ENCODE measurements at places on chromosomes 5 and 9.

- no peak for DNase-seq
Measured at GRCh38 chr5:176952531-176953193, 53.5 kb upstream of the HK3 start.

- DNase-seq = no peak
Measured at GRCh38 chr9:127545196-127546124, 66.6 kb upstream of the STXBP1 start.

- no peak for DNase-seq
Measured at GRCh38 chr9:137416563-137417151, 6.3 kb downstream of the EXD3 start.

- DNase-seq = no peak
Measured at GRCh38 chr9:121296213-121297127, 28.5 kb downstream of the GSN start.

GRCh38 chr5:141431286-141431685 lies 979 bp downstream of the PCDHGA12 start:
- no peak for DNase-seq

DNA sequence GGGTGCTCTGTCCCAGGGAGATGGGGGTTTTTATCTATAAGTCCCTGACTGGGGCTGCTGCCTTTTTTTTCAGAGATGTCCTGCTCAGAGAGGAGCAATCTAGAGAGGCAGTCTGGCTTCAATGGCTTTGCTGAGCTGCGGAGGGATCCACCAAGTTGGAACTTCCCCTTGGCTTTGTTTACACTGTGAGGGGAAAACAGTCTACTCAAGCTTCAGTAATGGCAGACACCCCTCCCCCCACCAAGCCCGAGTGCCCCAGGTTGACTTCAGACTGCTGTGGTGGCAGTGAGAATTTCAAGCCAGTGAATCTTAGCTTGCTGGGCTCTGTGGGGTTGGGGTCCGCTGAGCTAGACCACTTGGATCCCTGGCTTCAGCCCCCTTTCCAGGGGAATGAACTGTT lies 375.8 kb downstream of the RAB3C start:
- no peak for DNase-seq

- no peak for DNase-seq
Measured at GRCh38 chr5:6182271-6182815, 196.0 kb downstream of the MED10 start.

DNA sequence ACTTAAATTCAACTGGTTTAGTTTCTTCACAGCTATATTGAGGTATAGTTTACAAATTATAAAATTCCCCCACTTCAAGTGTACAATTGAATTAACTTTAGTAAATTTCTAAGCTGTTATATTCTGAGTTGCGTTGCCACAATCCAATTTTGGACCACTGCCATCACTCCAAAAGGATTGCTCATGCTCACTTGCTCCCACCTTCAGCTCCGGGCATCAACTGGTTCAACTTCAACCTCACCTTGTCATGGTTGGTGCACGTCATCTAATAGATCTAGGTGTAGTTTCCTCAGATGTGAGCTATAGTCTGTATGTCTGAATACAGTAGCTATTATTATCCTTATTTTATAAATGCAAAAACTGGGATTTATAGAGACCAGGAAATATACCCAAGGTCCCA lies 942.5 kb upstream of the WWC1 start:
- DNase-seq = no peak

DNA sequence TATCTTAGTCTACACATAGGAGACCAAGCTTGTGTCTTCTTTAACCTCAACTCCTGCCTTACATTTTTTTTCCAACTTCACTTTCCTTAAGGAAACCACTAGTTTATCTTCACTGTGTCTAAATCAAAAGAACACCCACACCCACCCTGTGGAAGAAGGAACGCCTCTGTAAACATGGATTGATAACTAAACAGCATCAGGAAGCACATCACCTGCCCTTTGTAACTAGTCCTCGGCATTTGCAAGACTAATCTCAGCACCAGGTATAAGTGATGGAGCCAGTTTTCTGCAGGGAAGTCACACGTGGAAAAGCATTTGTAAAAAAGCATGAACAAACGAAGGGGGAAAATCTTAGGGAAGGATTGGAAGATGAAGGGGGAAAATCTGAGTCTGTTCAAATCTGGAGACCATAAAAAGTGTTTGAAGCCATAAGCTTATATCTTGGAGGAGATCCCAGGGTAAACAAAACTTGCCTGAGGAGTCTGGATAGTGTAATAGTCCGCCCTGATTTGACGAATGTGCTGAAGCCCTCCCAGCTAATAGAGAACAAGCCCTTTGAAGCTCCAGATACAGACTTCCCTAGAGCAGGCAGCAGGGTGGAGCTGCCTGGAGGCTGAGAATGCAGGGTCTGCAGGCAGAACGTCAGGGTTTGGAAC lies 117.3 kb upstream of the LHFPL2 start:
- DNase-seq = no peak

DNA sequence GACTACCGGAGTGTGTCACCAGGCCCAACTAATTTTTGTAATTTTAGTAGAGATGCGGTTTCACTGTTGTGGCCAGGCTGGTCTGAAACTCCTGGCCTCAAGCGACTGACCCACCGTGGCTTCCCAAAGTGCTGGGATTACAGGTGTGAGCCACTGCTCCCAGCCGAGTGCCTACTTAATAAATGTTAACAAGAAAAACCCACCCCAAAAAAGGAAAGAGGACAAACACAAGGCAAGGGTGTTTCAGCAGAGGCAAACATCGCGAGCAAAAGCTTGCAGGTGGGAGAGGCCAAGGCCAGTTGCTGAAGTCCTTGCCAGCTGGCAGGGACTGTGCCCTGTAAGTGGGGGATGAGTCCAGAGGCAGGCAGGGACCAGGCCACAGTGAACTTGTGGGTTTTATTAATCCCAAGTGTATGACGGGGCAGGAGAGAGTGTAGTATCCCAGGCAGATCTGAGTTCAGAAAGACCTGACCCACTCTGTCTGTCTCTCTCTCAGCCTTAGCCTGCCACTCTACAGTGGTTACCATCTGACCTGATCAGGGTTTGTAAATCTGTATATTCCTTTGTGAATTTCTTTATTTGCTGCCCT lies 6.4 kb upstream of the FPGS start:
- no peak for DNase-seq

DNA sequence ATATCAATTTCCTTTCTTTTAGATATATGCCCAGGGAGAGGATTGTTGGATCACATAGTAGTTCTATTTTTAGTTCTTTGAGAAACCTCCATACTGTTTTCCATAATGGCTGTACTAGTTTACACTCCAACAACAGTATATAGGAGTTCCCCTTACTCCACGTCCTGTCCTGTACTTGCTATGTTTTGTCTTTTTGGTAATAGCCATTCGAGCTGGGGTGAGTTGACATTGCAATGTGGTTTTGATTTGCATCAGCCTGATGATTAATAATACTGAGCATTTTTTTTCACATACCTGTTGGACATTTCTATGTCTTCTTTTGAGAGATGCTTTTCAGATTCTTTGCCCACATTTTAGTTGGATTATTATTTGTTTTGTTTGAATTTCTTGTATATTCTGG lies 445.9 kb downstream of the NTRK2 start:
- no peak for DNase-seq

- DNase-seq = no peak
Measured at GRCh38 chr5:3197304-3198073, 398.1 kb upstream of the IRX1 start.

DNA sequence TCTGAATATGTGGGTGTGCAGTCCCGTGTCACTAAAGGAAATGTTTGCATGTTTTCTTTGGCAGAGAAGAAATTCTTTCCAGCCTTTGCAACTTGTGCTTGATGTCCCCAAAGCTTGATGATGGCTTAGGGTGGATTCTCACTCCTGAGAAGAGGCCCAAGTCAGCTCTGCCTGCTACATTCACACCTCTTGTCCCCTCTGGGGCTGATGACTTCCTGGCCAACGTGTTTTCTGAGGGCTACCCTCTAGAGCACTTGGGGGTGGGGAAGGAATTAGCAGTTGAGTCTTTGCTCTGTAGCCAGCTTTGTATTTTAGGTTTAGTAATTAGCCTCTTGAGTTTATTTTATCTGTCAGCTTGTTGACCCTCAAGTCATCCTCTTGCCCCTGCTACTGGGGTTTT lies 19.7 kb downstream of the CYSTM1 start:
- no peak for DNase-seq

GRCh38 chr5:75277463-75277862 lies 40.8 kb upstream of the ANKRD31 start:
- no peak for DNase-seq

GRCh38 chr9:98248737-98249474 lies 6.5 kb downstream of the TBC1D2 start:
- peak; percentile 73 for DNase-seq

DNA sequence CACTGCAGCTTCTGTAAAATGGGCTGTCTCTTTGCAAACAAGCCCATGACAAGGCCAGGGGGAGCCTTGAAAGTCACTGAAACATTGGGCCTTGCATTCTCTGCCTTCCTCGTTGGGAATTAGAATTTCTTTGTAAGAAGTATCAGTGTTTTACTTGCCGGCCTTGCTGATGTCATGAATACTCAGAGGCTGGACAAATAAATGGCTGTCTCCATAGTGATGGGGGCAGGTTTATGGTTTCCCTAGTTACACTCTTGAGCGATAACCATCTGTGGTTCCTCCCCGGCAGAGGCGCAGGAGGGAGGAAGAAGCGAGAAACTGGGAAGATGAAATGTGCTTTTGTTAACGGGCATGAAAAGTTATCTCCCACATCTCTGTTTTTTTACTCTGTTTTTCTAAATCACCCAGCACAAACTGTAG lies 272.7 kb upstream of the PANK3 start:
- DNase-seq = peak; percentile 47

GRCh38 chr5:94329115-94329514 lies 289.3 kb downstream of the KIAA0825 start:
- DNase-seq = no peak

DNA sequence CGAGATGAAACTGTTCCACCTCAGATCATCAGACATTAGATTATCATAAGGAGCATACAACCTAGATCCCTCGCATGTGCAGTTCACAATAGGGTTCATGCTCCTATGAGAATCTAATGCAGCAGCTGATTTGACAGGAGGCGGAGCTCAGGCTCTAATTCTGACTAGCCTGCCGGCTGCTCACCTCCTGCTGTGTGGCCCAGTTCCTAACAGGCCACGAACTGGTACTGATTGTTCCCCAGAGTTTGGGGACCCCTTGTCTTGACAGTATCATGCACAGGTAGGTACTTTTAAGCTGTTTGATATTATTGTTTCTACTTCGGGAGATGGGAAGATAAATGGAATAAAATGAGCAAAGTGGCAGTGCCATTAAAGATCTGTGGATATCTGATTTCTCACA lies 66.9 kb downstream of the ZCCHC7 start:
- DNase-seq = peak; percentile 39

GRCh38 chr5:178688551-178688950 lies 41.9 kb downstream of the ZNF354A start:
- DNase-seq = no peak

GRCh38 chr5:102539562-102539961 lies 40.8 kb upstream of the SLCO6A1 start:
- DNase-seq = no peak

DNA sequence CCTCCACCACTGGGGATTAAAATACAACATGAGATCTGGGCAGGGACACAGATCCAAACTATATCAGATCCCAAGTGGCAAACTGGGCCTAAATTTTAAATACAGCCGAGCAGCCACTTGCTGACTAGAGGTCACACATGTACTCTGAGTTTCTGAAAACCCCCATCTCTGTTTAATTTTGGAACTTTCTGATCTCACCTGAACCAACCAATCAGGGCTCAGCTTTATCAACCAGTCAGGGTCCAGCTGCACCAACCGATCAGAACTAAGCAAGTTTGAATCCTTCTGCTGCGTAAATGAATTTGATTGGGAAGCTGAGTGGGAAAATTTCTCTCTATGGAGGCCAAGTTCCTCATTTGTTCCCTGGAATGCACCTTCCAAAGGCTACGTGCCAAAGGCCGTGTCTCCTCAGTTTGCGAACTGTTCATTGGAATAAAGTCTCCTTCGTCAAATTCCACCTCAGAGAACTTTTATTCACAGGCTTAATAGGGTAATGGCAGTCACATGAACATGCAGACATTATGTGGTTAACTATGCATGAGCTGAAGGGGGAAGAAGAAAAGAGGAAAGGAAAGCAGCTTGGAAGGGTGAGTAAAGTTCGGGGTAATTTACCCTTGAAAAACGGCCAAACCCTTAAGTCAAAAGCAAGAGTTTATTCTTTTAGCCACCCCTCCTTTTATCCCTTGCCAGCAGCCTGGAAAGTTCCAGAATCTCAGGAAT lies 3.7 kb downstream of the CD180 start:
- no peak for DNase-seq

GRCh38 chr5:67052034-67052433 lies 144.6 kb downstream of the CD180 start:
- DNase-seq = no peak

DNA sequence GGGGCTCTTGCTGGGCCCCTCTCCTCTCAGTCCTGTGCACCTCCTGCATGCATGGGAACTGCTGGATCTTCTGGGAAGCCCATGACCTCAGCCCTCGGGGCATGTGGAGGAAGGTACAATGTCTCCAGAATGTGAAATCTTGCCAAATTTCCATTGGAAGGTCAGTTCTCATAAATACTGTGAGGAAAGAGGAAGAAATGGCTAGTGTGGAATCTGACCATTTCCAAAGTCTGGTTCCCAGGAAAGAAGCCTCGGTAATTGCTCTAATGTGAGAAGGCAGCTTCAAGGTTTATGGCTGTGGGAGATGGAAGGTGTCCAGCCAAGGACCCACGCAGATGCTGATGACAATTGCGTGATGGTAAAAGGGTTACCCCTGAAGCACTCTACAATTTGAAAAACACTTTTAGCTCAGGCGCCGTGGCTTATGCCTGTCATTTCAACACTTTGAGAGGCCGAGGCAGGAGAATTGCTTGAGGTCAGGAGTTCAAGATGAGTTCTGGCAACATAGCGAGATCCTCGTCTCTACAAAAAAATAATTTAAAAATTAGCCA lies 8.1 kb upstream of the IL17B start:
- no peak for DNase-seq

DNA sequence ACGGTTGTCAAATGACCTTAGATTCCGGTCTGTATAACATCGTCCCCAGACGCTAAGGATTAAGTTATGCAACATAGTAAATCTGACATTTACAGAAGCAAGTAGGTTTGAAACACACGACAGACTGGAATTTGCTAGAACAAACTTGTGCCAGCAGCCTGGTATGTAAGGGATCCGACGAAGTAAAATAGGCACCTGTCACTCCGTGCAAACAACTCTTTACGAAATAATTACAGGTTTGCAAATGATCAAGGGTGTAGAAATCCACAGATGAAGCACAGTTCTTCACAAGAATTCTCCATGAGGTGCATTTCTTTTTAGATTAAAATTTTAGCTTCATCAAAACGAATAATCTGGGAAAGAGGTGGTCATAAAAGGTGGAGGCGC lies 508 bp downstream of the MOCS2 start:
- no peak for DNase-seq

- DNase-seq = no peak
Measured at GRCh38 chr5:94689908-94690307, 71.4 kb downstream of the SLF1 start.

- no peak for DNase-seq
Measured at GRCh38 chr5:96080557-96080956, 118.9 kb upstream of the ELL2 start.

DNA sequence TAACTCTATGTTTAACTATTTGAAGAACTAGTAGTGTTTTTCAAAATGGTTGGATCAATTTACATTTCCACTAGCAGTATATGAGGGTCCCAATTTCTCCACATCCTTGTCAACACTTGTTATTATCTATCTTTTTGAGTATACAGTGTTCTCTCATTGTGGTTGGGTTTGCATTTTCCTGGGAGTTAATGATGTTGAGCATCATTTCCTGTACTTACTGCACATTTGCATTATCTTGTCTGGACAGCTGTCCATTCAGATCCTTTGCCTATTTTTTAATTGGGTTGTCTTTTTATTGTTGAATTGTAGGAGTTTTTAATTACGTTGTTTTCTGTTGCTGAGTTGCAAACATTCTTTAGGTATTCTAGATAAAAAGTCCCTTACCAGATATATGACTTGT lies 103.4 kb upstream of the LRRTM2 start:
- DNase-seq = no peak
